ENCODE measurements at places on chromosomes 2 and 18. TPM values are rescaled to one million over a fixed set of nuclear protein-coding genes. Genes with fewer than 3 reads are reported as not detected.

DNA sequence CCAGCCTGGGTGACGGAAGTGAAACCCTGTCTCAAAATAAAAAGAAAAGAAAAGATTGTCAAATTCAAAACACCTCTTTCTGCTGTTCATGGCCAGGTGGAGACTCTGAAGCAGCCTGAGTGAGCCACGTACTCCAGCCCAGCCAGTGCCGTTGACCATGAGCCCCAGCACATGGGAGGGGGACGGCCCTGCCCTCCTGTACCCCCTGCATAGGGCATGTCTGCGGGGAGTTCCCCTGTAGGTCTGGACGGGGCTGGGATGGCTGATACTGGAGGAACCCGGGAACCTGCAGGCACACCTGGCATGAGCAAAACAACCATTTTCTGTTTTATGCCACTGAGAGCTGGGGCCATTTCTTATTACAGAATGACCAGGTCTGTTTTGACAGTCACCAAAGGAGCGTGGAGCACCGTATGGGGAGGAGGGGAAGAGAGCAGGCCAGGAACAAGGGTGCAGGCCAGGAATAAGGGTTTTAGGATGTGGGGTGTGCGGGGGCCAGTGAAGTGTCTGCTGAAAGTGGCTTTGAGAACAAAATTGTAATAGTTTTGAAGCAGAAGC lies 30.1 kb downstream of the TMEM18 start:
- no peaks in the 10 kb centered on the region for H3K36me3 ChIP-seq
- DNase-seq, result no peak
- H3K4me3 ChIP-seq, result no peak overlapping the region
- no peak overlapping the region for H3K27ac ChIP-seq

The SPDYA gene
- total RNA-seq, result 4.9 TPM

The ALPG gene
- total RNA-seq, result not detected

The CENPO gene
- 6.1 TPM for total RNA-seq

GRCh38 chr2:66559672-66560071 lies 124.7 kb downstream of the MEIS1 start:
- no peaks in the 10 kb centered on the region for H3K4me1 ChIP-seq
- H3K36me3 ChIP-seq, result no peaks in the 10 kb centered on the region
- no peak for DNase-seq
- H3K27me3 ChIP-seq, result no peaks in the 10 kb centered on the region

The COBLL1 gene
- not detected for total RNA-seq

GRCh38 chr2:231357048-231357447 lies 38.5 kb upstream of the B3GNT7 start:
- no peak overlapping the region for H3K27ac ChIP-seq
- H3K4me1 ChIP-seq, result no peaks in the 10 kb centered on the region
- H3K27me3 ChIP-seq, result no peaks in the 10 kb centered on the region
- H3K36me3 ChIP-seq, result no peaks in the 10 kb centered on the region
- H3K4me3 ChIP-seq, result no peak overlapping the region

DNA sequence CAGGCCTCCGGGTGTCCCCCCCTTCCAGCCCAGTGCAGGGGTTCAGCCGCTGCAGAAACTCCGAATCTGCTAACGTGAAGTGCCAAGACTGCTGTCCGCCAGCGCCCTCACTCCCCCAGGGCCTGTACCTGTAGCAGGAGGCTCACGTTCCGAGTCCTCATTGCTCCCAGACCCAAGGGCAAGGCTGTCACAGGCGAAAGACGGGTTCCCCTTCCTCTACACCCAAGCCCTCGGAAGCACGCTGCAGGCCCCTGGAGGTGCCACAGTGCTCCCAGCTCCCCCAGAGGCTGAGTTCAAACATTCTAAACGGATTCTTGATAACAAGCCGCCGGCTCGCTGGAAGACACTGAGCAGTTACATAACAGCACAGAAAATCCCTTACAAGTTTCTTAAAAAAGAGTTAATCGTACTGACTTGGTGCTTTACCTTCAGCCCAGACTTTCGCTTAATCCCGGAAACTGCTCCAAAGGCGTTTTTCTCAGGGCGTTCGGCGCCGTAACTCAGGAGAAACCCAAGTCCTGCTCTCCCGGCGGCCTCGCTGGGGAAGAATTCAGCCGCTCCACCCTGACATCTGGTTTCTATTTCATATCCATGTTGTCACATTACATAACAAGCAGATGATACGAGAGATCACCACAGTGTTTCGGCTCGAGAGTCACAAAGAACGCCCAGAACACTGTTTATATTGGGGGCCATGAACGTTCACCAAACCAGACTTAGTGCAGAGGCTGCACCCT lies 92.0 kb downstream of the HDAC4 start:
- no peak overlapping the region for H3K27ac ChIP-seq
- no peak for DNase-seq
- H3K4me1 ChIP-seq, result peaks cover 10% of the 10 kb centered on the region
- no peaks in the 10 kb centered on the region for H3K36me3 ChIP-seq
- H3K27me3 ChIP-seq, result no peaks in the 10 kb centered on the region

DNA sequence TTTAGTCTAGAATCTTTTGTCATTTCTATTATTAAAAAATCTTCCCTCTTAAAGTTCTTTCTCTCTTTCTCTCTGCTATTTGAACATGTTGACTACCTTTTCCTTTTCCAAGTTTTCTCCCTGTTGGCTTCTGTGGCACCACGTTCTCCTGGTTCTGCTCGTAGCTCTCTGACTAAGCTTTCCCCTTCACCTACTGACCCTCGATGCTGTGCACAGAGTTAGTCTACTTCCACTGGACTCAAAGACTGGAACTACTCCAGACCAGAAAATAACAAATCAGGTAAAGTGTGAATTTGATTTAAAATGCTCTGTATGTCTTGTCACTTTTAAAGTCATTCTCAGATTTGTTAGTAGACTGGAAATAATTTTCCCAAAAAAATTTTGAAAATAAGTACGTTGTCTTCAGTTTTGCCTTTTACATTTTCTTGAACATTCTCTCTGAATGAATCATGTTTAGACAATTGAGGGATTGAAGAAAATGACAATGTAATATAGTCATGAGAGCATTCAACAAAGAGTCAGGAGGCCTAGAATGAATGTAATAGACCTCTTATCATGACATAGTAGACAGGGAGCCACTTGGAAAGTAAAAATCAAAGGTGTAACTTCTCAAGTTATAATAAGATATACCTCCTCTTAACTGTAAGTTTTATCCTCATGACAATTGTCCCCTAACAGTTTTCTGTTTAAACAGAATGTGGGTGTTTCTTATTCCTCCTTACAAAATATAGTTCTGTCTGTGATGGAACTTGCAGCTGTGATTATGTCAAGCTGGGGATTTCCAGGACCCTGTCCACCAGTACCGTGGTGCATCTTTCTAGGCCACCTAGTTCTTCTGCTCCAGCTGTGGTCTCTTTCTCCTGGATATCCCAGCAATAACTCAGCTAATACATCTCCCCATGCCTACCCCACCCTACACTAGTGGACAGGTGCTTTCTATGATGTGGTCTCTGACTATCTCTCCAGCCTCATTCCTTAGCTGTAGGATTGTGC lies 25.5 kb downstream of the ITPRID2 start:
- no peaks in the 10 kb centered on the region for H3K4me1 ChIP-seq
- peaks cover 21% of the 10 kb centered on the region for H3K36me3 ChIP-seq
- H3K4me3 ChIP-seq, result no peak overlapping the region
- DNase-seq, result no peak
- no peaks in the 10 kb centered on the region for H3K27me3 ChIP-seq
- H3K27ac ChIP-seq, result no peak overlapping the region

The MGAT4A gene
- 256 TPM for total RNA-seq

The FSIP2 gene
- total RNA-seq, result 0.36 TPM

DNA sequence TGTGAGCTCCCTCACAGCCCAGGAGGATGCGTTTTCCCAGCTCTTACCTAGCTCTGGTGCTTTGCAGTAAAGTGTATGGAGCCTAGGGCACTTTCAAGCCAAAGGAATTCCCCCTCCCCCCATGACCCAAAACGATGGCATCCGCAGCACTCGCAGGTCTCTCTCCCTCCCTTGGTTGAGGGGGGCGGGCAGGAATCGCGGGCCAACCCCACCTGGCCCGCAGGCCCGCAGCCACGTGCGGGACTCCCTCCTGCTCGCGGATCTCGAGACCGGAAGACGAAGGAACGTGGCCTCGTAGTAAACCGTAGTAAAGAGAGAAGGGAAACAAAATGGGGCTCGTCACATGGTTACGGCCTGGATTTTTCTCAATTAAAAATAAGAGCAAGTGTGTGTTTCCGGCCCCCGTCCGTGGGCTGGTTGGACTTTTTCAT lies 8.5 kb downstream of the IRS1 start:
- no peak for DNase-seq
- H3K36me3 ChIP-seq, result no peaks in the 10 kb centered on the region
- H3K27ac ChIP-seq, result peak overlapping the region; percentile 76
- H3K4me3 ChIP-seq, result peak overlapping the region; percentile 58

The ARHGEF33 gene
- total RNA-seq, result not detected

The SLC16A14 gene
- 0.12 TPM for total RNA-seq

- H3K36me3 ChIP-seq, result no peaks in the 10 kb centered on the region
- H3K27me3 ChIP-seq, result no peaks in the 10 kb centered on the region
- H3K4me1 ChIP-seq, result no peaks in the 10 kb centered on the region
- H3K27ac ChIP-seq, result no peak overlapping the region
- DNase-seq, result no peak
Measured at GRCh38 chr2:56334622-56335021, 150.8 kb downstream of the CCDC85A start.

DNA sequence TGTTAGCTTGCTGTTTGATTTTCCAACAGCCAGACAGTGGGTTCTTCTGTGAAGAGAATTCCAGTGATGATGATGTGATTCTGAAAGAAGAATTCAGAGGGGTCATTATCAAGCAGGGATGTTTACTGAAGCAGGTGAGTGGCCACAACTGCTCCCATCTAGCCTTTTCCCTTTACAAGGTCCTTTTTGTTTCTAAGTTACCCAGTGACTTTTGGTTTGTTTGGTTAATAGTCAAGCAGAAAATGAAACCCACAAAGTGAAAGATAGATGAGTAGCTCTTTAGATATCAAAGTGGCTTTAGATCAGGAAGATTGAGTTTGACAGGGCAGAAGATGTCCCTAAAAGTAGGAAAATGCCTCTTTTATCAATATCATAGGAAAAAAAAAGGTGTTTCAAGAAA lies 23.3 kb downstream of the PLEK start:
- peaks cover 53% of the 10 kb centered on the region for H3K4me1 ChIP-seq
- DNase-seq, result no peak
- H3K4me3 ChIP-seq, result no peak overlapping the region

DNA sequence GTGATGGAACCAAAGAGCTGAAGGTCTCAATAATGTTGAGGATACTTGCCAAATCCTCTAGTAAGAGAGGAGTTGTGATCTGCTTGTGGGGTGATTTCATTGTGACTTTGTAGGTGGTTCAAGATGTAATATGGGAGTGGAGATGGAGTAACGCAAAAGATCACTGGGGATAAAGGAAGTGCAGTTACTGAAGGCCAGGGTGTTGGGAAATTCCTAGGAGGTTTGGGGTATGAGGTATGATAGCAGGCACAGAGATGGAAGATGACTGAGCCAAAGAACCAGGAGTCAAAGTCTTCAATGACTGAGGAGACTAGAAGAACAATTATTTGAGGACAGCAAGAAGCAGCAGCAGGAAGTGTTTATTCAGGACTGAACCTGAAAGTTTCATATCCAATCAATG lies 222.6 kb downstream of the NCKAP5 start:
- H3K27me3 ChIP-seq, result no peaks in the 10 kb centered on the region
- no peaks in the 10 kb centered on the region for H3K4me1 ChIP-seq
- no peak overlapping the region for H3K4me3 ChIP-seq
- no peak overlapping the region for H3K27ac ChIP-seq

The C2orf78 gene
- not detected for total RNA-seq

The WDR43 gene
- 52.9 TPM for total RNA-seq

The GRP gene
- not detected for total RNA-seq

DNA sequence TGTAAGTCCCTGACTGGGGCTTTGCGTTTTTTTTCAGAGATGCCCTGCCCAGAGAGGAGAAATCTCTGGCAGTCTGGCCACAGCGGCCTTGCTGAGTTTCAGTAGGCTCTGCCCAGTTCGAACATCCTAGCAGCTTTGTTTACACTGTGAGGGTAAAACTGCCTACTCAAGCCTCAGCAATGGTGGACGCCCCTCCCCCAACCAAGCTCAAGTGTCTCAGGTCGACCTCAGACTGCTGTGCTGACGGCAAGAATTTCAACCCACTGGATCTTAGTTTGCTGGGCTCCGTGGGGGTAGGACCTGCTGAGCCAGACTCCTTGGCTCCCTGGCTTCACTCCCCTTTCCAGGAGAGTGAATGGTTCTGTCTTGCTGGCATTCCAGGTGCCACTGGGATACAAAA lies 31.7 kb downstream of the L3MBTL4 start:
- H3K36me3 ChIP-seq, result no peaks in the 10 kb centered on the region
- H3K4me1 ChIP-seq, result no peaks in the 10 kb centered on the region
- no peak overlapping the region for H3K4me3 ChIP-seq
- H3K27ac ChIP-seq, result no peak overlapping the region

The PXDN gene
- not detected for total RNA-seq

GRCh38 chr2:220703279-220703678 lies 868.8 kb downstream of the EPHA4 start:
- no peak overlapping the region for H3K27ac ChIP-seq
- H3K27me3 ChIP-seq, result no peaks in the 10 kb centered on the region
- H3K36me3 ChIP-seq, result no peaks in the 10 kb centered on the region

GRCh38 chr2:98390571-98391476 lies 44.6 kb downstream of the CNGA3 start:
- H3K36me3 ChIP-seq, result no peaks in the 10 kb centered on the region
- no peak overlapping the region for H3K27ac ChIP-seq
- no peaks in the 10 kb centered on the region for H3K27me3 ChIP-seq
- DNase-seq, result no peak
- no peak overlapping the region for H3K4me3 ChIP-seq

DNA sequence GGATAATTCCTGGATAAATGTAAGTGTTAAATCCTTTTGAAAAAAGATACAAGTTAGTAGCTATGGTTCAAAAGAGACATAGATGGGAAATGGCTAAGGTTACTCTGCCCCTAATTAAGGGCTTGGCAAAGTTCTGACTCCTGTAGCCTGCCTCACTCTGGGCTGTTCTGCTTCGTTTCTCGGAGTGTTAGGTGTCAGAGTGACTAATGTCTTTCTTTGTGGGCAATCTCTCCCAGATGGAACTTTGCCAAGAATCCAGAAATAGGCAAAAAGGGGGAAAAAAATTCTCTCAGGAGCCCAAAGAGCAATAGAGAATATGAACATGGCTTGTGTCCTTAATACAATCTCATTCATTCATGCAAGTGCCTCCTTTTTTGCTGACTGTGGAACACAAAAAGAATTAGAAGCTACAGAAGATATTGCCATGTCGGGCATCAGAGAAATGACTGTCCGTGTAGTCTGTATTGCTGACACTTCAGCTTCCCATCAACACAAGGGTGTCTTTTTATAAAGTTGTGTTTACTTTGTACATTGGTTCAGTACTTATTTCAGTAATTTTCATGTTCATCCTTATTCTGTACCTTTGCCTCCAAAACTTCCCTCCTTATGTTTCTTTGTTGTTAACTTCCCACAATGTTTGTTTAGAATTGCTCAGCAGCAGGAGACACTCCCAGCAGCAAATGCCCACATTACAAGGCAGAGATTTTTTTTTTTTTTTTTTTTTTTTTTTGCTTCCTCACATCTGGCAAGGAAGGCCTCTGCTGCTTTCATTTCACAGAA lies 134.0 kb downstream of the FTCDNL1 start:
- H3K4me1 ChIP-seq, result no peaks in the 10 kb centered on the region
- H3K27ac ChIP-seq, result no peak overlapping the region
- H3K4me3 ChIP-seq, result no peak overlapping the region
- no peak for DNase-seq

The SNED1 gene
- 90.1 TPM for total RNA-seq
